ENCODE measurements at places on chromosomes 6 and 20.

DNA sequence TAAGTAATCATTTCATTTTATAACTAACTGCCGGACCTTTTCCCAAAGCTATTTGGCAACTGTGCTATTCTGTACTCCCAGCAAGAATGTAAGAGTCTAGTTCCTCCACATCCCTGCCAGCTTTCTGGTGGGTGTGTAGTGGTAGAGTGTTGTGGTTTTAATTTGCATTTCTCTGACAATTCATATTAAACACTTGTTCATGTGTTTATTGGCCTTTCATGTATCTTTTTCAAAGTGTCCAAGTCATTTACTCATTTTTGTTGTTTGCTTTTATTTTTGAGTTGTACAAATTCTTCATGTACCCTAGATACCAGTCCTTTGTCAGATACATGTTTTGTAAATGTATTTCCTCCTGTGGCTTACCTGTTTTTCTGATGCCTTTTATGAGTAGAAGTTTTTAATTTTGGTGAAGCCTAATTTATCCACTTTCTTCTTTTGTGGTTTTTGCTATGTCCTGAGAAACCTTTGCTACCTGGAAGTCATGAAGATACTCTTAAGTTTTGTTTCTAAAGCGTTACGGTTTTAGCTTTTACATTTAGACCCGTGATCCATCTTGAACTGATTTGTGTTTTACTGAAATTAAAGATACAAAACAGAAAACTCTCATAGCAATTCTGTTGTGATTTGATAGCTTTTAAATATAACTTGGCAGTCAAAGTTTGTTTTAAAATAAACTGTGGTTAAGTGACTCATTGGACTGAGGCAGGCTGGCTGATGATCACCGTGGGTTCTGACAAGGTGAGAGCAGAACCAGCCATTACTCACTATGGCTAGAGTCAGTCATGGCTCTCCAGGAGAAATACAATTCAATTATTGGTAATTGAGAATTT is 8.0 kb downstream of the MYLIP start:
- no peak for DNase-seq

GRCh38 chr6:14621518-14621917 is 503.9 kb downstream of the CD83 start:
- DNase-seq: no peak

DNA sequence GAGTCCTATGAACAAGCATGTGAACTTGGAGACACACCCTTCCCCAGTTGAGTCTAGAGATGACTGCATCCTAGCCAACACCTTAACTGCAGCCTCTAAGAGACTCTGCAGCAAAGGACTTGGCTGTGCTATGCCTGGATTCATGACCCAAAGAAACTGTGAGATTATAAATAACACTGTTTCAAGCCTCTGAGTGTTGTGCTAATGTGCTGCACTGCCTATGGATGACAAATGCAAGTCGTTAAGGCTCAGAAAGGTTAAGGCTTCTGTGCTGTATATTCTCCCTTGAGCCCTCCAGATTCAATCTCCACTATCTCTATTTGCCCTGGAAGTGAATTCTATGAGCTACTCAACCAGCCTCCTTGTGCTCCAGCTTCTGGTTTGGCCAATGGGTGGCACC is 116.5 kb upstream of the CBLN4 start:
- no peak for DNase-seq

- no peak for DNase-seq
Observed at GRCh38 chr20:17155401-17155800, 71.4 kb upstream of the PCSK2 start.

GRCh38 chr6:92024110-92024509 is 1395.2 kb downstream of the EPHA7 start:
- no peak for DNase-seq

Measured in activated CD4-positive, alpha-beta T cell treated with anti-CD3 and anti-CD28 coated beads, Interleukin-2, amount 50 U/mL, for 24 hours (primary cell).